ENCODE measurements at places on chromosomes 4 and X.

- no peak for DNase-seq
These were observed 27.2 kb downstream of the HSPA4L start for GRCh38 chr4:127809173-127809800.

GRCh38 chr4:1090465-1091440 is 22.6 kb downstream of the RNF212 start:
- DNase-seq, result no peak

- DNase-seq, result no peak
These were observed 81.7 kb downstream of the RTL5 start for GRCh38 chrX:72050011-72050410.

GRCh38 chr4:23033796-23034195 is 341.1 kb downstream of the GBA3 start:
- no peak for DNase-seq

GRCh38 chr4:25703731-25704388 is 48.2 kb downstream of the SLC34A2 start:
- no peak for DNase-seq

DNA sequence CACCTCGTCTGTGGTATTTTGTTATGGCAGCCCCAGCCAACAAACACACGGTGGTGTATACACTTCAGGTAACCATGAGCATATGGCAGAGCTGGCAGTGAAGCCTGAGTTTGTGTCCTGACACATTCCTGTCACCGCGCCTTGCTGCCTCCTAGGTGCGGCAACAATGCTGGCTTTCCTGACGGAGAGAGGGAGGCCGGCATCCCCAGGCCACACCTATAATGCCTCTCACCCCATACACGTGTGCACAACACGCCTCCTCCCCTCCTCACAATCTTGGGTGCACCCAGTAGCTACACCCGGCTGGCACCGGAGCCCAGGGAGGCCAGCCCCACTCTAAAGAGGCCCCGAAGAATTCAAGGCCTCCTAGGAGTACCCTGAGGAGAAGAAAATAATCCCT is 158.5 kb downstream of the NSUN7 start:
- no peak for DNase-seq

DNA sequence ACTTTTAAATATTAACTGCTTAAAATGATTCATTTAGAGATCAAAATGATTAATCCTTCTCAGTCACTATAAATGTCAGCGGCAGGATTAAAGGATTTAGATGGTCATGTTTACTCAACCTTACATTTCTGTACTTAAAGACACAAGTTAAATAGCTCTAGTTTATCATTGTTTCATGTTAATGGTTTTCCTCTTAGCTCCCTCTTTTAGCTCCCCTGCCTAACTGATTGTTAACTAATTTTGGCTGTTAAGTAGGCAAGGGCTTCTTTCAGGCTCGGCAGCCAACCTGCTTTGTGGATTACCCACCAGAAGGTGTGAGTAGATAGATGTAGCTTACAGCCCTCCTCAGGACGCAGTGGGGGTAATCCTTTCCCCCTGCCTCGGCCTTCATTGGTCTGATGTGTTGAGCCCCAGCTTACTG is 96.0 kb downstream of the TENM3 start:
- no peak for DNase-seq

DNA sequence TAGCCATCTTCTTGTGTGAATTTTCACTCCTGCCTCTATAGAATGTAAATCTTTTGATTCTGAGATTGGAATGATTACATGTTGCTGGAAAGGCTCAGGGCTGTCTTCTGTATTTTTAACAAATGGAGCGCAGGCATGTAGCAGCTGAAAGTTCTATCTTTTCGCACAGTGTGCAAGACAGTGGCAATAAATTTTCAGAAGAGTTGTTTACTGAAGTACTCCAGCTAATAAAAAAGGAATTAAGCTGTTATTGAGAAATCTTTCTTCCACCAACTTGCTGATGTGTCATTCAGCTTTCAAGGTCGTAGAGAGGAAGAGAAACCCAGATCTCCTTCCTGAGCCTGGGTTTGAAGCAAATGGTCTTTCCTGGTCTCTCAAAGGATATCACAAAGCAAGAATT is 122.0 kb upstream of the PUDP start:
- no peak for DNase-seq

- DNase-seq, result no peak
These were observed 497 bp upstream of the THAP9 start for GRCh38 chr4:82900066-82900410.

DNA sequence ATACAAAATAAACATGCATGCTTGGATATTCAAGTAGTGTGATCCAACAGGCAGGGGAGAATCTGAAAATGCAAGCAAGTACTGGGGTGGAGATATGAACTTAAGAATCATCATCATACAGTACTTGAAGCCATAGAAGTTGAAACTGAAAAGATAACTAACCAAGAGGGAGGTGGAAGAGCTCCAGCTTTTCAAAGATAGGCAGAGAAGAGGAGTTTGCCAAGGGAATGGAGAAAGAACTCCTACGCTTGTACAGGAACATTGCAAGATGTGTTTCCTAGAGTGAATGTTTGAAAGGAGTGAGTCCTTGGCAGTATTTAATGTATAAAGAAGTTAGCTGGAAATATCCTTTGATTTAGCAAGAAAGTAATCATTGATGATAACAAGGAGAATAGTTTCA is 106.2 kb upstream of the FRMPD4 start:
- DNase-seq, result no peak

DNA sequence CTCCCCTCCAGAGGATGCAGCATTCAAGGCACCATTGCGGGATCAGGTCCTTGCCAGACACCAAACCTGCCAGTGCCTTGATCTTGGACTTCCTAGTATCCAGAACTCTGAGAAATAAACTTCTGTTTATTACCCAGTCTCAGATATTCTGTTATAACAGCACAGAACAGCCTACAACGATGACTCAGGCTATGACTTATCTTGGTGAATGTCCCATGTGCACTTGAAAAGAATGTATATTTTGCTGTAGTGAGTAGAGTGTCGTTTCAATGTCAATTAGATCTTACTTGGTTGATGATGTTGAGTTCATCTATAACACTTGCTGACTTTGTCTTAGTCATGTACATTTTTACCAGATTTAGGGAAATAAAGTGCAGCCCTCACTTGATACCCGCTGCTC is 34.5 kb upstream of the PGRMC1 start:
- DNase-seq, result no peak

DNA sequence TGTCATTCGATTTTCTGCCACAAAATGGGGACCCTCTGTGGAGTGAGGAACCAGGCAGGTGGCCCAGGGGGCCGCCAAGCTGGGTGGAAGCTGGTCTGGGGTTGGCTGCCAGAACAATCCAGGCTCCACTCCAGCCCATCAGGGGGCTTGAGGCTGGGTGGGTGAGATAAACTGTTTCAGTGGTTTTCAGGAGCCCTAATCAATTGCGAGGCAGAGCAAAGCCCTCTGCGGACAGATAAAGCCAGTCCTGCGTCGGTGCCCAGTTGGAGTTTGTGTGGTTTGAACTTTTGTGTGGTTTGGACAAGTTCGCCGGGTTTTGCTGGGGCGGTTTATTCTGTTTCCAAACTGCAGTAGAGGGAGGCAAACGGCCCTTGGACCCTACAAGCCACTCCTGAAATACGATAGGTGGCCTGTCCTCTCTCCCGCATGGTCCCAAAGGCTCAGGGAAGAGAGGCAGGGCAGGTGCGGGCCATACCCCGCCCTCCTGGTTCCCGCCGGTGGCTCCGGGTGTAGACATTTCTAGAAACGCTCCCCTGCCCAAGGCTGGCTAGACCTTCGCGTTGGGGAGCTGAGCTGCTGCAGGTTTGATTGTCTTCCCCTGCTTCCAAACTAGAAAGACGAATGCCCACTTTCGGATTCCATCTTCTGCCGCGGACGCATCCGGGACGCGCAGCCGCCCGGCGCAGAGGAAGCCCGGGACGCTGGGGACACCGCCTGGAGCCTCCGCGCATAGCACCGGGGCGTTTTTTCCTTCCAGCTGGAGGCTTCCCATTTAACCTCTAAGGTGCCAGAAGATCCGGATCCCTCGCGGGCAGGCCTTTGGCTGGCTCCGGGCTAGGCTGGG is 169.0 kb upstream of the BCOR start:
- peak; percentile 59 for DNase-seq

GRCh38 chr4:54971474-54971950 is 153.9 kb downstream of the KDR start:
- no peak for DNase-seq

GRCh38 chr4:6137027-6137746 is 63.2 kb downstream of the JAKMIP1 start:
- DNase-seq, result no peak

DNA sequence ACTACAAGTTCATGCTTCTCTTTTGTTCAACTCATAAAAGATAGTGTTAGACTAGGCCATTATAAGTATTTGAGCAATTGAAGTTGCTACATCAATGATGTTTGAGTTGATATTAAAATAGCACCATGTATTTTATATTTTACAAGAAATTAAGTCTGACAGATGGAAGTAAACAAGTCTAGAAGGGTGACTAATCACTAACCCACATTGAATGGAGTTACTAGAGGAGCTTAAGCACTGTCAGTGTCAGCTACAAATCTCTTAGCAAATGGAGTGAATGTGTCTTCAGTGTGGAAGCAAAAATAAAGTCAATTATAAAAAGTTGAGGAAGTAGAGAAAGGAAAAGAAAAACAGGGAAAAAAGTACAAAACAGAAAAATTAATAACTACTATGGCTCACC is 592.5 kb downstream of the PCDH18 start:
- no peak for DNase-seq
